Activated T-cell treated with anti-CD3 and anti-CD28 coated beads, Interleukin-2, amount 50 U/mL, for 72 hours (primary cell): ENCODE measurements at places on chromosomes 1 and 21. TPM values are rescaled to one million over a fixed set of nuclear protein-coding genes. Genes with fewer than 3 reads are reported as not detected.

Gene WNT4
- total RNA-seq: not detected

Gene RNU1-1
- total RNA-seq: 1,100 TPM

Gene WNT2B
- 0.29 TPM for total RNA-seq

Gene DIPK1A
- 8.4 TPM for total RNA-seq

DNA sequence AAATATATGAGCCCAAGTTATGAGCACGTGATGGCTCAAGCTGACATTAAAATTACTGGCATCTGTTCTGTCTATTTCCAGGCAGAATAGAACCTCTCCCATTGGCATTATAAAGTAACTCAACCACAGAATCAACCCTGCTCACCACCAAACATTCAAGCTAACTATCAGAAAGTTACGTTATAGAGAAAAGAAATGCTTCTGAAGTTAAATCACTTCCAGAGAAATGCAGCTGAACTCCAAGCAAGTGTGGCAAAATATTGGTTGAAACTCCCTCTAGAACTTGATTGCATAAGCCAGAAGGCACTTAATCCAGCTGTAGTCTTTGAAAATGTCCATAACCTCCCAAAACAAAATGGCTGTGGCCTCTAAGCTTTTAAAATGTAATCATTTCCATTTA is 36.2 kb upstream of the UBE2U start:
- DNase-seq: no peak

GRCh38 chr1:207279652-207280051 is 41.8 kb upstream of the CD55 start:
- no peak for DNase-seq

GRCh38 chr1:996851-997712 is 2.8 kb downstream of the HES4 start:
- no peak for DNase-seq

- DNase-seq: no peak
These were observed 23.6 kb upstream of the ATP5PO start for GRCh38 chr21:33939226-33939625.

Gene HSPB7
- total RNA-seq: not detected

GRCh38 chr1:67440339-67440738 is 10.1 kb upstream of the SERBP1 start:
- DNase-seq: no peak

GRCh38 chr1:119924948-119925898 is 28.9 kb upstream of the ADAM30 start:
- no peak for DNase-seq

- no peak for DNase-seq
These were observed 14.2 kb upstream of the EFNA1 start for GRCh38 chr1:155113450-155113980.

DNA sequence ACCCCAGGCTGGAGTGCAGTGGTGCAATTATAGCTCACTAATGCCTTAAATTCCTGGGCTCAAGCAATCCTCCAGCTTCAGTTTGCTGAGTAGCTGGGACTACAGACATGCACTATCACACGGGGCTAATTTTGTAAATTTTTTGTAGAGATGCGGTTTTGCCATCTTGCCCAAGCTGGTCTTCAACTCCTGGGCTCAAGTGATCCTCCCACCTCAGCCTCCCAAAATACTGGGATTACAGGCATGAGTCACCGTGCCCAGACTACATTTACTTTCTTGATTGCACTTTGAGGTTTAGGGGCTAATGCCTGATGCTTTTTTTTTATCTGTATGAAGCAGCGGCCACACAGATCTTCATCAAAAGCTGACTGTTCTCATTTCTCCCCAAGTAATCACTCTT is 124.6 kb downstream of the KIF26B start:
- no peak for DNase-seq

Gene RHBG
- not detected for total RNA-seq

GRCh38 chr1:239677362-239677761 is 291.0 kb downstream of the CHRM3 start:
- DNase-seq: no peak

GRCh38 chr1:178520803-178521202 is 7.9 kb downstream of the TEX35 start:
- DNase-seq: no peak

DNA sequence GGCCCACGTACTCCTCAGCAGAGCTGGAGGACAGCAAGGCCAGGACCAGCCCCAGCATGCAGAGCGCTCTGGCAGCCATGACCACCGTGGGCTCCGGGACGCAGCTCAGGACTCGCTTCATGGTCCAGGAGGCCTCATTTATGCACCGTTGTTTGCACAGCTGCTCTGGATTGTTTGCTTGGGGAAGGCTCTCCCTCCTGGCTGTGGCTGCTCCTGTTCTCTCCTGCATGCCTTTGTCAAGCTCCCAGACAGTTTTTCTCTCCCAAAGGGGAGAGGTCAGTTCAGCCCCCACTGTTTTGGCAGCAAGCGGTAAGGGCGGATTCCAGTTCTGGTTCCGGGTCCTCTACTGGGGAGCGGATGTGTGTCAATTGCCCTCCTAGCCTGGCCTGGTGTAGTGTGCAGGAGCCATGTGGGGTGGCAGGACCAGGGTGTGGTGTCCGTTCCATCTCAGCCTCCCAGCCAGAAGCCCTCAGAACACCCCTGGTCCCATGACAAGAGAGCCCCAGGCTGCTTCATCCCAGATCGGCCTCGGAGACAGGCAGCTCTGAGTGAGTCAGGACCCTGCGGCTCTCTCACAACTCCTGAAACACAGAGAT is at the start of gene TFF3:
TFF3 (minus strand) TSS at position 114 of the 596 bp plus-strand sequence; CDS start at position 79, 35 bp downstream.
- DNase-seq: no peak

Gene HTR6
- 0.32 TPM for total RNA-seq

Gene ZNF672
- 42.2 TPM for total RNA-seq

GRCh38 chr1:184854496-184855140 is 100.0 kb upstream of the EDEM3 start:
- DNase-seq: no peak

GRCh38 chr1:87683196-87683956 is 354.7 kb downstream of the LMO4 start:
- no peak for DNase-seq

- no peak for DNase-seq
These were observed 109.1 kb downstream of the OLFML2B start for GRCh38 chr1:161914595-161914994.

- no peak for DNase-seq
These were observed 673.0 kb downstream of the USP25 start for GRCh38 chr21:16402752-16403151.

DNA sequence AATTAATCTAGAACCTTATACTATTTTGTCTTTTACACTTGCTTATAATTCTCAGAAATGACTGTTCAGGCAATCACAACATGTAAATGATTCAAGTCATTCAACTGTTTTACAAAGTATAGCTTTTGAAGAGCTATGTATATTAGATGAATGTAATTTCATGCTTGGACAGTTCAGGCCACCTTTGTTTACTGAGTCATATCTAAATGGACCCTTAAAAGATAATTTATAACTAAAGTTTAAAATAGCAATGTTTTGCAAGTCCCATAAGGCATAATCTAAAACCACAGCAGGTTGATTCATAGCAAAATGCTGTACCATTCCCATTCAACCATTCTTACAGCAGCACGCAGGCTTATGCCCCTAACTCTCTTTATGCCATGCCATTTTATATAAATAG is 64.8 kb downstream of the PIK3R3 start:
- no peak for DNase-seq

- peak; percentile 12 for DNase-seq
These were observed 32.7 kb downstream of the TUT4 start for GRCh38 chr1:52520148-52520547.

Gene NHLH1
- total RNA-seq: 0.60 TPM

DNA sequence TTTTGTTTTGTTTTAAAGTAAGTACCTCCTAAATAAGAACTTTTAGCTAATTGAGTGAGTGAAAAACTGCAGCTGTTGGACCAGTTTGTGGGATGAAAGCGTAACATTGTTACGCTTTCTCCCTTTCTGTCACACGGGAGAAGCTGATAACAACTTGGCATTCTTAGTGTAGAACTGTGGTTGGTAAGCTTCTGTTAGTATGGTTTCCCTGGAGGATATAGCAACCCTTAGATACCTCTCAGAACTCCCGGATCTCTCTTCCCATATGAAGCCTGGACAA is 98.2 kb downstream of the CACHD1 start:
- no peak for DNase-seq

DNA sequence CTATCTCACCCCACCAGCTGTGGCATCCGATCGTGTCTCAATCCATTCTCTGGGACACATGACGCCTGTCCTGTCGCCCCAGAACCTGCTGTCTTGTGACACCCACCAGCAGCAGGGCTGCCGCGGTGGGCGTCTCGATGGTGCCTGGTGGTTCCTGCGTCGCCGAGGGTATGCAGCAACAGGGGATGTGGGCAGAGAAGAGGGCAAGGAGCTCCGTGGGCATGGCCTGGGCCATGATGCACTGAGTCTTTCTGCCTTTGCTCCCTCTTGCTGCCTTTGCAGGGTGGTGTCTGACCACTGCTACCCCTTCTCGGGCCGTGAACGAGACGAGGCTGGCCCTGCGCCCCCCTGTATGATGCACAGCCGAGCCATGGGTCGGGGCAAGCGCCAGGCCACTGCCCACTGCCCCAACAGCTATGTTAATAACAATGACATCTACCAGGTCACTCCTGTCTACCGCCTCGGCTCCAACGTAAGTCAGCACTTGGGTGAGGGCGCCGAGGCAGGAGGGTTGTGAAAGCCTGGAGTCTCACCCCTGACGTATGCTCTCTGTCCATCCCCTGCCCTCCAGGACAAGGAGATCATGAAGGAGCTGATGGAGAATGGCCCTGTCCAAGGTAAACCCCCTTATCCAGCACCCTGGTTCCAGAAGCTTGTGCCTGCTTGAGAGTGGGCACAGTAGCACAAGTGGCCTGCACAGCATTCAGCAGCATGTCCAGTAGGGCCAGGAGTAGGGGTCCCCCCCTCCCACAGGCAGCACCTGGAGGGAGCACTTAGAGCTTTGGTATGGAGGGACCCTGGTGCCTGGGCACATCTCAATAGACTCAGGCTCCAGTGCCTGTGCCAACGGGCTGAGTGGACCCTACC is 8.8 kb downstream of the TINAGL1 start:
- no peak for DNase-seq

DNA sequence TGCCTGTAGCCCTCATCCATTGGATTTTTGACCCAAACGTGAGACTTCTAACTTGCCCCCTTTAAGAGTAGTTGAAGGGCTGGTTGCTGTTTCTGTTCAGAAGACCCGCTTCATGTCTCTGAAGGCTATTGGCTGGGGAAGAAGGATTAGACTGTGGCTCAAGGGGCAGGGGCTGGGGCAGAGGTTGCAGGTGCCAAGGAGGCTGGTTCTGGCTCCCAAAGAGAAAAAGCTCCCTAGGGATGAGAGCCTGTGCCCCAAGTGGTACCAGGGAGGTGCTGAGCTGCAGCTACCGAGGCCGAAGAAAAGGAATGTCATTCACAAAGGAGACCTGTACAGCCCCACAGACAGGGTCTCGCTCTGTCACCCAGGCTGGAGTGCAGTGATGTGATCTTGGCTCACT is 5.8 kb downstream of the WNT3A start:
- DNase-seq: no peak

Gene DRAXIN
- 0.12 TPM for total RNA-seq

- no peak for DNase-seq
These were observed 229.2 kb upstream of the KCNK2 start for GRCh38 chr1:214853340-214853739.

GRCh38 chr1:33714421-33714820 is 149.5 kb upstream of the HMGB4 start:
- DNase-seq: no peak

GRCh38 chr1:38270849-38271633 is 224.4 kb upstream of the POU3F1 start:
- DNase-seq: no peak

- DNase-seq: no peak
These were observed 11.2 kb downstream of the FNBP1L start for GRCh38 chr1:93459126-93459525.

Gene LCE1F
- total RNA-seq: not detected

- no peak for DNase-seq
These were observed 3.7 kb upstream of the NEK7 start for GRCh38 chr1:198153103-198153502.

DNA sequence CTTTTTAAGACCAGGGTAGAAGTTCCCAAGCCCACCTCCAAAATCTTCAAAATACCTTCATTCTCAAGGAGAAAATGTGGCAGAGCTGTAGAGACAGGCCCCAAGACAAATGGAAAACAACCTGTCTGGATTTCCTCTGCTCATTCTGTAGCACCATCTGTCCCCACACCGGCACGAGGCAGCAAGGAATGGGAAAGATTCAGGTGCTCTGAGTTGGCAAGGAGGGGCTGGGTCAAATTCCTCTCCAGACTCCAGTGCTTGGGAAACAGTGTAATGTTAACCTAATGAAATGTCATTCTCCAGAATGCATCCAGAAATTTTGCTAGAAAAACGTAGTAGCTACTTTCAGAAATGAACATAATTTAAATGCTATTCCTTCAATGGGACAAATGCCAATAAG is 9.3 kb downstream of the PABPC4 start:
- DNase-seq: no peak

GRCh38 chr1:15966081-15966955 is 9.6 kb downstream of the ZBTB17 start:
- peak; percentile 92 for DNase-seq

GRCh38 chr1:155648207-155649147 is 38.5 kb downstream of the MSTO1 start:
- DNase-seq: no peak

DNA sequence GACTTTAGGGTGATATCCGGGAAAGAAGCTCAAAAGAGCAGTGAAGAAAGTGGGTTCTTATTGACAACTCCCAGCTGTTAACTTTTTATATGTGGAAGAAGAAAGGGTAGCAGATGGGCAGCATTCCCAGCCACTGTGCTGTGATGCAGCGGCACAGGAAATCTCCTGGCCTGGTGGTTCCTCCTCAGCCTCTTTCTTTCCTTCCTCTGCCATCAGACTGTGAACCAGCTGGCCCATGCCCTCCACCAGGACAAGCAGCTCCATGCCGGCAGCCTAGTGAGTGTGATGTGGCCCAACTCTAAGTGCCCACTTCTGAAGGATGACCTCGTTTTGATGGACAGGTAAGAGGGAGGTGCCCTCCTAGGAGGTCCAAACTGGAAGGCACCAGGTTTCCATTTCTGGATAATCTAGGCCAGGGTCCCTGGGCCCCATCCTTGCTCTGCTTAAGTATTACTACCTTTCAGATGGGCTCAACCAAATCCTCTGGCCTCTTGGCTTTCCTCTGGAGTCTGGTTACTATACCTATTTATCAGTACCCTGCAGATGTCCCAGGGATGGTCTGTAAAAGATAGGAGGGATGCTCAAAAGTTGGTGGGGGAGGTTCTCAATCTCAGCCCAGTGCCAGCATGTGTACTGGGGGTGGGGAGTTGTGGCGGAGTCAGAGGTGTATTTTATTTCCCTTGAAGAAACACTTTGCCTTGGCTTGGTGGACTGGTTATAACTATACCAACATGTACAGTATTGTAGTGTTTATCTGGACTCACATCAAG is 17.0 kb downstream of the MFN2 start:
- no peak for DNase-seq
